Lung (tissue), 17 donors: ENCODE measurements at places on chromosomes 6 and 20. TPM values are rescaled to one million over a fixed set of nuclear protein-coding genes. Genes with fewer than 3 reads are reported as not detected.

- H3K4me3 ChIP-seq = no peak overlapping the region
- H3K27me3 ChIP-seq = no peaks in the 10 kb centered on the region
- no peak for DNase-seq
- peaks cover 15% of the 10 kb centered on the region for H3K4me1 ChIP-seq
- H3K36me3 ChIP-seq = no peaks in the 10 kb centered on the region
Measured at GRCh38 chr20:53004267-53004813, 32.2 kb downstream of the TSHZ2 start.

- H3K27ac ChIP-seq = no peak overlapping the region
- no peak overlapping the region for H3K4me3 ChIP-seq
- H3K27me3 ChIP-seq = no peaks in the 10 kb centered on the region
- H3K4me1 ChIP-seq = no peaks in the 10 kb centered on the region
- no peaks in the 10 kb centered on the region for H3K36me3 ChIP-seq
- no peak for DNase-seq
Measured at GRCh38 chr20:15986690-15987089, 586.6 kb downstream of the KIF16B start.

GRCh38 chr6:11197175-11197536 is 35.3 kb downstream of the NEDD9 start:
- H3K4me1 ChIP-seq = peaks cover 7% of the 10 kb centered on the region
- no peak overlapping the region for H3K4me3 ChIP-seq
- no peaks in the 10 kb centered on the region for H3K27me3 ChIP-seq
- H3K27ac ChIP-seq = peak overlapping the region; percentile 17
- DNase-seq = peak; percentile 70

DNA sequence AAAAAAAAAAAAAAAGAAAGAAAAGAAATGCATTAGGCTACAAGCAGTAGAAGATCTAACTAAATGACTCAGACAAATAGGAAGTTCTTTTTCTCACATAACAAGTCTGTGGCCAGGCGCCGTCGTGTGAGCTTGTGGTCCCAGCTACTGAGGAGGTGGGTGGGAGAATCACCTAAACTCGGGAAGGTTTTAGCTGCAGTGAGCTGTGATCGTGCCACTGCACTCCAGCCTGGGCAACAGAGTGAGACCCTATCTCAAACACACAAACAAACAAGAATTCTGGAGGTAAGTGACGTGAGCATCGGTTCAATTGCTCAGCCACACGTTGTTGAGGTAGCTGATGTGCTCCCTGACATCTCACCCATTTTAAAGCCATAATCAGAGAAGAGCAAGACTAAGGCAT is 37.9 kb upstream of the SLC23A2 start:
- H3K4me1 ChIP-seq = no peaks in the 10 kb centered on the region
- DNase-seq = no peak
- no peaks in the 10 kb centered on the region for H3K27me3 ChIP-seq
- H3K36me3 ChIP-seq = no peaks in the 10 kb centered on the region
- no peak overlapping the region for H3K27ac ChIP-seq

GRCh38 chr20:13430346-13431002 is 208.3 kb downstream of the TASP1 start:
- no peaks in the 10 kb centered on the region for H3K4me1 ChIP-seq
- peaks cover 6% of the 10 kb centered on the region for H3K36me3 ChIP-seq
- H3K27me3 ChIP-seq = no peaks in the 10 kb centered on the region
- no peak overlapping the region for H3K4me3 ChIP-seq
- H3K27ac ChIP-seq = no peak overlapping the region
- no peak for DNase-seq

DNA sequence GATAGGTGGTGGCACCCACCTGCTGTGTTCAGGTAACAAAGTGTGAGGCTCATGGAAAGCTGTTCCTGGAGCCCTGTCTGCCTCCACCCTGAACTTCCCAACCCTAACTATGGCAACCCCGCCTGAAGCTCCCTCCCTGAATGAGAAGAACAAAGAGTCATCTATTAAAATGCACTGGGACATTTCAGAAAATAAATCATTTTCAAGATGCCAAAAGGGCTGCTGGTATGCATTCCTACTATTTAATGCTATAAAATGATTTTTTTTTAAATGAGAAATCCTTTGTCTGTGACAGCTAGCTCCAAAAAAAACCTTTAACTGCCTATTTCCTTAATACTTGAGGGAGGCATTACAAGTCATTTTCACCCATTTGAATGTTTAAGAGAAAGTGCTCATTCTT is 84.3 kb upstream of the MRPS10 start:
- H3K36me3 ChIP-seq = peaks cover 4% of the 10 kb centered on the region
- H3K27me3 ChIP-seq = no peaks in the 10 kb centered on the region
- no peak for DNase-seq
- H3K4me1 ChIP-seq = peaks cover 37% of the 10 kb centered on the region
- no peak overlapping the region for H3K27ac ChIP-seq
- H3K4me3 ChIP-seq = no peak overlapping the region

DNA sequence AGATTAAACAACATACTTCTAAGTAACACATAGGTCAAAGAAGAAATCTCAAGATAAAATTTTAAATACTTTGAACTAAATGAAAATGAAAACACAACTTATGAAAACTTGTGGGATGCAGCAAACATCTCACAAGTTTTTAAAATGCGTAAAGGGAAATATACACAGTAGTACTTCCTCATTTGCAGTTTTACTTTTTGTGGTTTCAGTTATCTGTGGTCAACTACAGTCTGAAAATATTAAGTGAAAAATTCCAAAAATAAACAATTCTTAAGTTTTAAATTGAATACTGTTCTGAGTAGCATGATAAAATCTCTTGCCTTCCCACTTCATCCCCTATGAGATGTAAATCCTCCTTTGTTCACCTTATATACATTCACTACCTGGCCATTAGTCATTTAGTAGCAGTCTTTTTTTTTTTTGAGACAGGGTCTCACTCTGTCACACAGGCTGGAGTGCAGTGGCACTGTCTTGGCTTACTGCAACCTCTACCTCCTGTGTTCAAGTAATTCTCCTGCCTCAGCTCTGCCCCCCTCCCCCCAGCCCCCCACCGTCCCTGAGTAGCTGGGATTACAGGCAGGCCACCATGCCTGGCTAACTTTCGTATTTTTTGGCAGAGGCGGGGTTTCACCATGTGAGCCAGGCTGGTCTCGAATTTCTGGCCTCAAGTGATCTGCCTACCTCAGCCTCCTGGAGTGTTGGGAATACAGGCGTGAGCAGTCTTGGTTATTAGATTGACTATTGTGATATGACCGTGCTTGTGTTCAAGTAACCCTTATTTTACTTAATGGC is 154.6 kb upstream of the AHI1 start:
- no peak for DNase-seq
- H3K4me3 ChIP-seq = no peak overlapping the region
- H3K4me1 ChIP-seq = no peaks in the 10 kb centered on the region
- H3K36me3 ChIP-seq = no peaks in the 10 kb centered on the region
- no peaks in the 10 kb centered on the region for H3K27me3 ChIP-seq

DNA sequence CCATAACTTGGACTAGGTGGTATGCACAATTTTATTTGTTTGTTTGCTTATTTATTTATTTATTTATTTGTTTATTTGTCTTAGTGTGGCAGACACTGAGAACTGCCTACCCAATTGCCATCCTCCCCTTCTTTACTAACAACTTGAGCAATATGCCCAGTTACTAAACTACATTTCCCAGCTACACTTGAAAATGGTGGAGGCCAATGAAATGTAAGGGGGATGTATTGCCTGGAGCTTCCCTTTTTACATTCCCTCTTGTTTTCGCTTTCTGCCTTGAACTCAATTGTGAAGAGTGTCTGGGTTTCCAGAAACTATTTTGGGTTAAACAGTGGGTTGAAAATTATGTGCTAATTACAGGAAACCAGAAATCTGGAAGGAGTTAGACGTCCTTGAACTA is 152.7 kb upstream of the FKBP1C start:
- no peak overlapping the region for H3K27ac ChIP-seq
- H3K4me3 ChIP-seq = no peak overlapping the region
- no peak for DNase-seq
- no peaks in the 10 kb centered on the region for H3K36me3 ChIP-seq
- H3K4me1 ChIP-seq = no peaks in the 10 kb centered on the region
- H3K27me3 ChIP-seq = no peaks in the 10 kb centered on the region

DNA sequence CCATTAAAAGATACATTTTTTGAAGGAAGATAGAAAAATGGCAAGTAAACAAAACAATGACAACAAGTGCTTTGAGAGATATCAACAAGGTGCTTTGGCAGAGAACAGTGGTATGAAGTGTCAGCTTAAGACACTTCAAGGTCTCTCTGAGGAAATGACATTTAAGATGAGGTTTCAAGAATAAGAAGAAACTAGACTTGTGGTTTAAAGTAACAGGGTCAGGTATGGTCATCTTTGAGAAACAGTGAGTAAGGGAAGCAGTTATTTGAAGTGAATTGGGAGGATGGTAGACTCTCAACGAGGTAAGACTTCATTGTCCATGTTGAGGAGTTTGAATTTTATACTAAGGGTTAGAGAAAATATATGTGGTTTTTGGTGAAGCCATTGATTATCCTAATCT is 77.8 kb downstream of the SYCP2L start:
- H3K27ac ChIP-seq = no peak overlapping the region
- H3K36me3 ChIP-seq = no peaks in the 10 kb centered on the region
- H3K27me3 ChIP-seq = no peaks in the 10 kb centered on the region
- H3K4me1 ChIP-seq = no peaks in the 10 kb centered on the region
- DNase-seq = no peak
- H3K4me3 ChIP-seq = no peak overlapping the region

- no peaks in the 10 kb centered on the region for H3K36me3 ChIP-seq
- no peak overlapping the region for H3K4me3 ChIP-seq
- DNase-seq = no peak
- H3K27me3 ChIP-seq = no peaks in the 10 kb centered on the region
Measured at GRCh38 chr20:33828326-33828844, 17.2 kb downstream of the CHMP4B start.

UNC93A gene
- total RNA-seq = not detected

PACSIN1 gene
- 0.17 TPM for total RNA-seq

KIF13A gene
- total RNA-seq = 97.4 TPM

GHRH gene
- total RNA-seq = not detected

EFCAB8 gene
- 0.57 TPM for total RNA-seq
